ENCODE measurements at places on chromosomes 4 and X. TPM values are rescaled to one million over a fixed set of nuclear protein-coding genes. Genes with fewer than 3 reads are reported as not detected.

The NLRP2B gene
- not detected for total RNA-seq

The TMEM144 gene
- total RNA-seq = 1.6 TPM

The UGT2B11 gene
- total RNA-seq = not detected

The TMEM156 gene
- total RNA-seq = not detected

The H2AZ1 gene
- 801 TPM for total RNA-seq

All from neural crest cell (in vitro differentiated cells).